ENCODE measurements at places on chromosomes 12 and 14. TPM values are rescaled to one million over a fixed set of nuclear protein-coding genes. Genes with fewer than 3 reads are reported as not detected.

Gene NYNRIN
- 16.8 TPM for total RNA-seq

- peaks cover 42% of the 10 kb centered on the region for H3K4me1 ChIP-seq
- peak overlapping the region; percentile 28 for H3K4me3 ChIP-seq
- H3K36me3 ChIP-seq = no peaks in the 10 kb centered on the region
- DNase-seq = peak; percentile 47
- no peak overlapping the region for H3K27ac ChIP-seq
- peaks cover 63% of the 10 kb centered on the region for H3K27me3 ChIP-seq
Measured at GRCh38 chr12:48977290-48978281, 536 bp upstream of the WNT1 start.

DNA sequence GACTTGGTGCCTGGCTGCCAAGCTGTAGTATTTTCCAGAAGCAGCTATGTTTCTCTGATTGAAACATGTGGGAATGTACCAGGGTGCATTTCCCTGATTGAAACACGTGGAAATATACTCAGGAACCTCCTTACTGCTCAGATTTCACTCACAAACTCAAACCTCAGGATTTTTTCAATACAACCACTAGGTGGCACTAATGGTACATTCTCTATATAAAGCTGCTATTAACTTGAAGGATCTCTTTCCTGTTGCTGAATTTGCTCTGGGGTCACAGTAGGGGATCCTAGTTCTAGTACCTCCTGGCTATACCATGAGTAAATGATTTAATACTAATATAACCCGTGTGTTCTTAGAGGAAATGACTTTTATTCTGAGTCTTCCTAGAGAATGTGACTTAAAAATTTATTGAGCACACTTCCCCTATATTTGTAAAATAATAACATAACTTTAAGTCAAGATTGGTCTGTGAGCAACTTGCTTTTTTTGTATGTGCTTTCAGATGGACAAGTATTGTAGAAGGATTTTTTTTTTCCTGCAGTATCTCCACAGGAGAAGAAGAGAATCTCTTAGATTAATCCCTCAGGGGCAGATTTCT lies 173.8 kb upstream of the MIS18BP1 start:
- H3K4me3 ChIP-seq = no peak overlapping the region
- H3K27ac ChIP-seq = no peak overlapping the region
- H3K27me3 ChIP-seq = no peaks in the 10 kb centered on the region
- no peaks in the 10 kb centered on the region for H3K4me1 ChIP-seq

DNA sequence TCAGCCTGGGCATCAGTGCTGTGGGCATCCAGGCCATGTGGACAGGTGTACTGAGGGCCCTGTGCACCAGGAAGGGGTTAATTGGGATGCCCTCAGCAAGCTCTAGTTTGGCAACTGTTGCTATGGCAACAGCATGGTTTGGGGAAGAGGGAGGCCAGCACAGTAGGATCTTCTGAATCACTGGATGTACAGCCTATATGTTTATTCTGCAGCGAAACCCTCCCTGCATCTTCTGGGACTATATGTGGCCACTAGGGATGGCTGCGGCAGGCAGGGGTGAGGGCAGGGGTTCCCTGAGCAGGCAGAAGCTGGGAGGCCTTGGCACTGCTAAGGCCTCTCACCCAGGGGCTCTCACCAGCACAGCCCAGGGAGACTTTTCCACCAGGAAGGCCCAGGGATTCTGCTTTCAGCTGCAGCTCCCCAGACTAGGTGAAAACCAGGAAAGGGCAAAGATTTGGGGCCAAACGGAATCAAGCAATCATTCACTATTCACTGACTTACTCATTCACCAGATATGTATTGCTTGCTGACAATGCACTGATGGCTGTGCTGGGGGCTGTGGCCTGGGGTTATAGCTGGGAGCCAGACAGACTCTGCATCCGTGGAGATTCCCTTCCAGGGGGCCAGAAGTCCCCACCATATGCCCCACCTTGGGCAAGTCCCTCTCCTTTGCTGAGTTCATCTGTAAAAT lies 42.8 kb downstream of the IRF2BPL start:
- no peak overlapping the region for H3K27ac ChIP-seq
- no peaks in the 10 kb centered on the region for H3K27me3 ChIP-seq
- H3K36me3 ChIP-seq = no peaks in the 10 kb centered on the region
- DNase-seq = no peak

- H3K36me3 ChIP-seq = no peaks in the 10 kb centered on the region
- DNase-seq = no peak
- H3K4me3 ChIP-seq = no peak overlapping the region
- no peaks in the 10 kb centered on the region for H3K4me1 ChIP-seq
- H3K27me3 ChIP-seq = no peaks in the 10 kb centered on the region
- H3K27ac ChIP-seq = no peak overlapping the region
Measured at GRCh38 chr14:28676479-28676878, 90.1 kb upstream of the FOXG1 start.

Data from upper lobe of left lung (tissue), 6 donors.